Inflammatory macrophage treated with lipopolysaccharide for 1 hour (primary cell): ENCODE measurements at places on chromosomes 4 and X.
A peak's percentile ranks its signal among the peaks of the same experiment; 100 is the strongest.

- no peak for DNase-seq
Observed at GRCh38 chr4:158238575-158238974, 28.3 kb downstream of the TMEM144 start.

- no peak for DNase-seq
Observed at GRCh38 chr4:35982318-35982717, 262.0 kb downstream of the ARAP2 start.

GRCh38 chr4:19026281-19026680 is 1004.7 kb upstream of the LCORL start:
- DNase-seq = no peak

- DNase-seq = no peak
Observed at GRCh38 chrX:125093852-125094251, 225.8 kb upstream of the TEX13C start.

DNA sequence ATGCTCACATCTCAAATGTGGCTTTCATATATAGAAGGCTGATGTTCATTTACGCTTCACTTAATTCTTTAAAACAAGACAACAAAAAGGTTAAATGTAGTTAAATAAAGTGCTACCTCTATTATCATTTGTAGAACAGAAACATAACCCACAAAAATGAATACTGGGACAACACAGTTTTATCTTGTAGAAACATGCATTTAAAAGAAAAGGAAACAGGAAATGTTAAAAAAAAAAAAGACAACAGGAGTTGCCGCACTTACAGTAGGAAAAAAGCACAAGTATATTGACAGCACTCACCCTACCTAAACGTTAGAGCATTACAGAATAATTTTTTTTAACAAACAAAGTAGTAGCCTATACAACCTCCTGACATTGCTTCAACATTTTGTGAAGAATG is 4.8 kb downstream of the THOC2 start:
- DNase-seq = no peak

- DNase-seq = no peak
Observed at GRCh38 chr4:151640381-151640780, 120.4 kb downstream of the GATB start.

- peak; percentile 83 for DNase-seq
Observed at GRCh38 chr4:89284828-89285227, 22.8 kb downstream of the GPRIN3 start.

GRCh38 chrX:155215443-155216178 is 649 bp upstream of the VBP1 start:
- peak; percentile 3 for DNase-seq

- no peak for DNase-seq
Observed at GRCh38 chrX:49879656-49880277, 483 bp downstream of the USP27X start.

DNA sequence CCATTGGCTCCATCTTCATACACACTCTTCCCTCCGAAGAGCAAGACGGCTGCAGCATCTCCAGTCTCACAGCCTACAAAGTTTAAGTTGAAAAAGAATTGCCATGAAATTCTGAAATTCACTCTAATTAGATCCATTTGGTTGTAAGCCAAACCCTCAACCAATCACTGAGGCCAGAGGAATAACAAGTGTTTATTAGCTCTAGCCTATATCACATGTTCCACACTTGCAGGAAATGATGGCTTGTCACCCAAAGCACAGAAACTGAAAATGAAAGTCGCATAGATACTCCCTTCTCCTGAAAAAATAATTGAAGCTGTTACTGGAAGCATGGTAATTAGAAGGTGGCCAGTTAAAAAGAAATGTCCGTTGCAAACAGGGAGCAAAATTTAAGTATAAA is 1071.8 kb downstream of the CCSER1 start:
- no peak for DNase-seq

DNA sequence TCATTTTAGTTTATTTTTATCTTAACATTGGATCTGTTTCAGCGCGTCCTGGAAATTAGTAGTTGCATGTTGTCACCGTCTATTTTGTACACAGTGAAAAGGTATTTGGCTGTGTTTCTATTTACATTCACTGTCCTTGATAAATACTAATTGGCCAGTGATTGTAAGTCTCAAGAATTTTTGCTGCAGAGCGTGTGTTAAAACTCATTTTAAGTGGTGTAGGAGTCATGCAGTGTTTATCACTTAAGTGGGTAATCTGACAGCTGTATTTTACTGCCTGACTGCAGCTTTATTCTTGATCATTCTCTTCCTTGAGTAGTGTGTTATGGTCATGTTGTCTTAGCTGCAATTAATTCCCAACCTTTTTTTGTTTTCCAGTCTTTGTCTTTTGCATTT is 9.8 kb downstream of the GUCY1A1 start:
- DNase-seq = no peak

DNA sequence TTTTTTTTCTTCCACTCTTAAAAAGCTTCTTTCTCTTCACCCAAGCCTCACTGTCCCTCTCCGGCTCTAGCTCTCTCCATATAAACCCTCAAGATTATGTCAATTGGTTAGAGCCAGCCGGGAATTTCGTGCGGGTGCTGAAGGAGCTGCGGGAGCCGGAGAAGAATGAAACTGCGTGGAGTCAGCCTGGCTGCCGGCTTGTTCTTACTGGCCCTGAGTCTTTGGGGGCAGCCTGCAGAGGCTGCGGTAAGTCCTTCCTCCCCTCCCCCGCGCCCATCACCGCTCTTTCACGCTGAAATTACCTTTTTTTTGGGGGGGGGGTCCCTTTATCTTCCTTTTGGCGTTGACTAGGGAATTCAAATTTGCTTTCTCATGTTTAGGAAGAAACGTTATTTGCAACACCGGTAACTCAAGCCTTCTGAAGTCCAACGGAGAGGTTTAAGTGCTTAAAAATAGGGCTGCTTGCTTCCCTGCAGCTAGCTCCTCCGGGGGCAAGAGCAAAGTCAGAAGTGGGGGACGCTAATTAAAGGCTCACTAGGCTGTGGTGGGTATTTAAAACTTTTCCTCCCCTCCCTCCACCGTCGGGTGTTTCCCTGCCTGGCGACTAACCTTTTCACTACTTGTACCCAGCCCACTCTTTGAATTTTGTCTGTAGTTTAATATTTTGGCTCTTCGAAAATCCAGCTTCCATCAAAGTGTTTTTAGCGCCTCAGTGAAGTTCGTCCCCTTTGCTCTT is 491 bp downstream of the COL4A5 start:
- no peak for DNase-seq

DNA sequence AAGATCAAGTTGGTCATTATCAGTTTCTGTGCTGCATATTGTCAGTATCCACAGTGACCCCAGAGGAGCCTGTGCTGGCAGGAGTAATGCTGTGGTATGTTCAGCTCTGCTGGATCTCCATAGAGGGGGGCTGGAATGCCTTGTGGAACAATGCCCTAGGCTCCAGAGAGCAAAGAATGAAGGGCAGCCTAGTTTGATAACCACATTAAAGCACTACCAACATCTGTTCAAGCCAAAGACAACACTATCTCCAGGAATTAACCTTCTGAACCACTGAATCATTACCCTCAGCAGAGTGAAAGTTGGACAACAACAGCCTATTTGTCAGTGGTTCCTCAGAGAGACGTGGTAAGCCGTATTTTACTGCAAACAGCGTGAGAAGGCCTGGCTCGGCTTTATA is 192.3 kb upstream of the CXorf66 start:
- DNase-seq = no peak

- no peak for DNase-seq
Observed at GRCh38 chrX:42707742-42708141, 70.2 kb downstream of the PPP1R2C start.

DNA sequence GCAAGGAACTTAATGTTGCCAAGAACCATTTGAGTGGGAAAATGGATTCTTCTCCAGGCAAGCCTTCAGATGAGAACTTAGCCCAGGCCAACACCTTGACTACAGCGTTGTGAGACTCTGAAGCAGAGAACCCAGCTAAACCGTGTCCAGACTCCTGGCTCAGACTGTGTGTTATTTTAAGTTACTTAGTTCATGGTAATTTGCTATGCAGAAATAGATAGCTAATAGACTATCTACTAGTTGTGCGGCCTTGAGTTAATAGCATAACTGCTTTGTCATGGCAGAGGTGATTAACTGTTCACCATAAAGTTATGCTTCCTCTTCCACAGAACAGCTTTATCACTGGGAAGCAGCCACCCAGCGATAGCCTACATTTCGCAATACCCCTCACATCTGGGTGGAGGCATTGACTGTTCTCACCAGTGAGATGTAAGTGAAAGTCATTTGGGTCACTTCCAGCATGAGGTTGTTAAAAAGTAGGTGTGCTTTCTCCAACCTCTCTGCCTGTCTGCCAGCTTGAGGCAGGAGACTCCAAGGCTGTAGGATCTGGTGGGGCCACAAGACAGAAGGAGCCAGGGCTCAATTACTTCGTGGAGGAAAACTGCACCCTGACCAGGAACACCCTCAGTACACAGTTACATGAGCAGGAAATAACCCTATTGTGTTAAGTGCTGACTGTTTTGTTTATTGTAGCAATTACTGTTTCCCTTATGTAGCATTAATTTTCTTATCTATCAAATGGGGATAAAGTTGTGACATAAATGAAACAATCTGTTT is 94.2 kb downstream of the GPAT3 start:
- peak; percentile 78 for DNase-seq

GRCh38 chr4:61079427-61079826 is 120.7 kb upstream of the ADGRL3 start:
- no peak for DNase-seq

GRCh38 chr4:104465201-104465600 is 29.5 kb downstream of the CXXC4 start:
- no peak for DNase-seq
